AG10803 (cell line): ENCODE measurements at places on chromosomes 2 and 18.
A peak's percentile ranks its signal among the peaks of the same experiment; 100 is the strongest.

DNA sequence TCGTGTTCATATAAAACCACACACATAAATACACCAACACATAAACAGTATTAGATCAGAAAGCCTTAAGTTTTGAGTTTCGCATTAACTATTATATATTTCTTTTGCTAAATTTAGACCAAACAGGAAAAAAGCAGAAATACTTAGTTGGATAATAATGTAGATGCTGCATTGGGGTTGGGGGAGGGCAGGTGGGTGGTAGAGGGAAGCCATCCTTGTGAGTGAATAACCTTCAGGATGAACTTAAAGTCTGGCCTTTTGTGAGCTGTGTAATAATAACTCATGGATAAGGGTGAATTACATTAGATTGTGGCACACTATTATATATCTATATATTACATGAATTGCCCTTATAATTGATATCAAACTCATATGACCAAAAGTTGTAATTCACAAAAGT, 174.7 kb downstream of the WDR7 start:
- no peak for DNase-seq

DNA sequence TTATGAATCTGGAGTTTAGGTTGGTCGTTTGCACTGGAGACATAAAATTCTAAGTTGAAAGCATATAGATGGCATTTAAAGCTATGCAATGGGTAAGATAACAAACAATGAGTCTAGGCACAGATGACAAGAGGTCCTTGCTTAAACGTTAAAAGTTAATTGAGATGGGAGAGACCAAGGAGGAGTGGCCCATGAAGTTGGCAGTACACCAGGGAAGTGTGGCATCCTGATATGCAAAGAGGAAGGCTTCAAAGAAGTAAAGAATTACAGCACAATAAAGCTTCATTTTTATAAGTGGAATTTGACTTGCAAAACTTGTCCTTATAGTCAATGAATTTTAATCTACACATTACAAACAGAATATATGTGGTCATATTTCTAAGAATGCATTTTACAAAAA, 23.2 kb downstream of the UPP2 start:
- DNase-seq: no peak

GRCh38 chr2:128374711-128375413, 56.2 kb upstream of the HS6ST1 start:
- peak; percentile 54 for DNase-seq

GRCh38 chr2:170505631-170506275, 209.4 kb upstream of the SP5 start:
- no peak for DNase-seq

DNA sequence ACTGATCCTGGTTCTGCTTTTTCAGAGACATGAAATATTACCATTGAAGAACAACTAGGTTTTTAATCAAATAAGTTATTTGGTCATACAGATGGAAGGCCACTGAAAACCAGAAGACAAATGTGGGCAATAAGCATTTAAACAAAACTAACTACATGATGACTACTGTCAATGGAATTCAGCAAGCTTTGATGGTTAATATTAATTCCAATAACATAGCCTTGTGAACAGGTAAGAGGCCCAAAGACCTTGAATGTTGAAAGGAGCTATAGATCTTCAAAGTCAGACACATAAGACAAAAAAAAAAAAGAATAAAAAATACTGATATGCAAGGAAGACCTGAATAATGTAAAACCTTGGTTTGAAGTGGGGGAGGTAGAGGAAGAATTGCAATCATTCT, 1955.6 kb upstream of the CELF4 start:
- DNase-seq: no peak

GRCh38 chr2:156687715-156688114, 251.5 kb downstream of the GPD2 start:
- no peak for DNase-seq

DNA sequence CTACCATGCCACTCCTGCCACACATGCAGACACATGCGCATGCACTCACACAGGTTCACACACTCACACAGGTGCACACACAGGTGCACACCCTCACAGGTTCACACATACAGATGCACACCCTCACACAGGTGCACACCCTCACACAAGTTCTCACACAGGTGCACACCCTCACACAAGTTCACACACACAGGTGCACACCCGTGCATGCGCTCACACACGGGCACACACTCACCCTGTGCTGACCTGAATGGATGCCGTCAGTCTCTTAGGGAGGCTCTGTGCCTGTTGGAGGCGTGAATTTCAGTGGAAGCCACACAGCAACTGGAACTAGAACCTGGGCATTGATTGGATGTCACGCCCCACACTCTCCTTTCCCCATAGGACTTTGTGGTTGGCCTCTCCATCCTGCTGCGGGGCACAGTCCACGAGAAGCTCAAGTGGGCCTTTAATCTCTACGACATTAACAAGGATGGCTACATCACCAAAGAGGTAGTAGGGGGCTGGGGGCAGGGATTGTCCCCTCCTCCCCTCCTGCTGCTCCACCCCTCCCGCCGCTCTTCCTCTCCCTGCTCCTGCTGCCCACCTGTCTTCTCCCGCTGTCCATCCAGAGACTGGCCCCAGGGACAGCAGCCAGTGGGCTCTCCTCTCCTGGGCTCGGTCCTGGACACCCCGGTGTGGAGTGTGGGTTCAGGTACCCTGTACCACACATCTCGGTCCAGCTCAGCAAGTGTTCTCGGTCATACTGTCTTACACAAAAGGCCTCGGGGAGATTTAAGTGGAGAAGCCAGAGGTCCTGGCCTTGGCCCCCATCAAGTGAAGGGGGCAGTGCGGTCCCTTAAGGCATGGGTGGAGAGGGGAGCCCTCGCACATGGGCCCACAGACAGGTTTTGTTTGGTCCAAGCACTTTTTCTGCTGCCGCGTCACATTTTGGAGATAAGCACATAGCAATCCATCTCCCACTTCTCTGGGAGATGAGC, 21.0 kb upstream of the FAHD2A start:
- DNase-seq: no peak

DNA sequence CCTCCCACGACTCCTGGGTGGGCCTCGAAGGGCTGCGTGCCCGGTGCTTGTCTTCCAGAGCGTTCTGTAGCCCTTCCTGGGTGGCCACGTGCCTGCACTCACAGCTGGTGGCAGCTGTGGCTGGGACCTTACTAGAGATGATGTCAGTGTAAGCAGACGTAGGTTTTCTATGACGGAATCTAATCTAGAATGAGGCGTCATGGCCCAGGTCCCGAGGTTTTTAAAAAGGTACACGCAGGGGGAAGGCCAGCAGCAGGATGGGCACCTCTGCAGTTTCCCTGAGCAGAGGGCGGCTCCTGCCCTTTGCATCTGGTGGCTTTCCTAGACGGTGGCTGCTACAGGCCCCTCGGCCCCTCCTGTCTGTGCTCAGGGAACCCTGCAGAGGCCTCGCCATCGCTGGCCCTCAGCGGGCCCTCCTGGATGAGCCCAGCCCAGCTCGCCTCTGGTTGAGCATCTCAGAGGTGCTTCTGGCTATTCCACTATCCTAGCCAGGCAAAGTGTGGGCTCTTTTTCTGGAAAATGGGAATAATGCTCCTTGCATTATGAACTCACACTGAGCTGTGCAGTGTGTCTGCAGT, 49.6 kb upstream of the PXDN start:
- DNase-seq: no peak

GRCh38 chr2:36456227-36457175, 100.9 kb downstream of the CRIM1 start:
- peak; percentile 73 for DNase-seq

- no peak for DNase-seq
These were observed 16.2 kb downstream of the GALM start for GRCh38 chr2:38682008-38682575.
